ENCODE measurements at places on chromosomes 1 and 21.

- DNase-seq: no peak
Observed at GRCh38 chr1:216207154-216207553, 216.1 kb downstream of the USH2A start.

- DNase-seq: no peak
Observed at GRCh38 chr1:102002057-102002456, 5.3 kb upstream of the OLFM3 start.

- peak; percentile 11 for DNase-seq
Observed at GRCh38 chr21:23401278-23401677, 2206.0 kb downstream of the MRPL39 start.

GRCh38 chr1:248905662-248906008 lies 400 bp upstream of the PGBD2 start:
- DNase-seq: no peak

DNA sequence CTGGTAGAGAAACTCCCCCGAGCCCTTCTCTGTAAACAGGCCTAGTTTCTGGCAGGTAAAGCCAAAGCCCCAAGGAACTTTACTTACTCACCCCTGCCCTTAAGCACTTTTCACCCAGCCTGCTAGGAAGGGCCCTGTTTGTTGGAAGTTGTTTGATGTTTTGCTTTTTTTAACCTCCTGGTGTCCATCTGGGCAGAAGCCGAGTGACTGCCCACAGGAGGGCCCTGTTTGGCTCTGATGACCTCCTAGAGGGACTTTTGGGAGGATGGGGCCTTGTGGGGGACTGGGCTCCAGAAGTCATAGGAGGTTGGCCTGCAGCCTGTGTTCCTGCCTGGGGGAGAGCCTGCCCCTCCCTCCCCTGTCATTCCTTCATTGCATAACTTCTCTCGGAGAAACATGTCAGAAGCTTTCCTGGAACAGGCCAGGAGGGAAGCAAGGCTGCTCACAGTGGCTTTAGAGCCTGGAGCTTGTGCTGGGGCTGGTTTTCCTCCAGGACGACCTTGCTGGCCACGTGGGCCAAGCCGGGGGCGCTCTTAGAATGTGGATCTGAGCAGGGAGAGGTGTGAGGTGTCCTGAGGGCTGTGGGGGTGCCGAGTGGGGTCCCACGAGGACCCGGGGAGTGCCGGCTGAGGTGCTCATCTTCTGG lies 33.9 kb downstream of the COQ8A start:
- no peak for DNase-seq

DNA sequence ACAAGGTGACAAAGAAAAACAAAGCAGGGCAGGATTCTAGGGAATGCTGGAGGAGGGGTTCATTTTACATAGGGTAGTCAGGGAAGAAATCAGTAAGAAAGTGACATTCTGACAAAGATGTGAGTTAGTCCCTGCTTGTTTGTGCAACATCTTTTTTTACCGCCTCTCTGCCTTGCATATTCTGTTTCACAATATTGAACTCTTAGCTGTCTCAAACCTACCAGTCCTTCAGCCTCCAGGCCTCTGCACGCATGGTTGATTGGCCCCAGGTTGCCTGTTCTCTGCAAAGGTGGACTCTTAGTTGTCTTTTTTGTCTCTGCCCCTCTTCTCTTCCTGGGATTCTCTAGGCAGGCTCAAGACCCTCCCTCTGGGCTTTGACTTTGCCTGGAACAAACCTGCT lies 152.2 kb upstream of the RUNX1 start:
- DNase-seq: no peak

DNA sequence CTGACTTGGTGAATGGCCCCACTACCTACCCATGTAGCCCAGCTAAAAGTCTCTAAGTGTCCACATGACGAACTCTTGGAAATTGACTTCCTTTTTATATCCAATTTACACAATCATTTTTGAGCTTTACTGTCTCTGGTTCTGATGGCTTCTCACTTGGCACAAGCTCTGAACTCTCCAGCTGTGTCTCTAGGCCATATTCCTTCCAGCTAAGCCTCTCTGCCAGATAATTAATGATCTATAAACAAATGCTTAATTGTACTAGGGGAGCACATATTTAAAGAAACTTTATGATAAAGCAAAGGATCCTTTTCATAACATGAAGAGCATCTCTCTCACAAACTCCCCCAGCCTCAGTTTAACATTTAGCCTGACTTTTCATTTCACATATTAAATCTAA lies 16.3 kb upstream of the BEND5 start:
- DNase-seq: no peak

DNA sequence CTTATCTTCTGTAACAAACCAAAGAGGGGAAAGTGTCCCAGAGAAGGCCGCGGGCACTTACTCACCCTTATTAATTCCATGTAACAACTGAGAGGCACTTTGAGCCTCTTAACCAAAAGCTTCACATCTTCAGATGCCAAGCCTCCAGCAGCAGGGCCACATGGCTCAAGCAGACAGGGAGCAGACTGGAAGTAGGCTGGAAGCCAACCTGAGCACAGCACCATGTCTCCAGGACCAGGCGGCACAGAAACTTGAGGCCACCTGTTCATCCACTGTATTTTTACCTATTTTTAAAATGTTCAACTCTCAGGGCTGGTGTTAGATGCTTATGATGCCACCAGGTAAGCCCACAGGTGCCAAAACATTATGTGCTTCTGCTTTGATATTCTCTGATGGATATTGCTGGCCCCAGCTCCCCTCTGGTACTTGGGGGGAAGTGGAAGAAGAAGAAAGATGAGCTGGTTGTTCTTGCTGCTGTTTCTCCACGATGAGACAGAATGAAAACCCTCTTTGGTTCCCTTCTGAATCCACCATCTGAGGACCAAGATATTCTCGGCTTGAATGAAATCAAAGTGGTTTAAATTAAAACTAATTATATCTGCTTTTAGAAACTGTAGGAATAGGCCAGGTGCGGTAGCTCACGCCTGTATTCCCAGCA lies 30.6 kb upstream of the SDE2 start:
- DNase-seq: no peak

DNA sequence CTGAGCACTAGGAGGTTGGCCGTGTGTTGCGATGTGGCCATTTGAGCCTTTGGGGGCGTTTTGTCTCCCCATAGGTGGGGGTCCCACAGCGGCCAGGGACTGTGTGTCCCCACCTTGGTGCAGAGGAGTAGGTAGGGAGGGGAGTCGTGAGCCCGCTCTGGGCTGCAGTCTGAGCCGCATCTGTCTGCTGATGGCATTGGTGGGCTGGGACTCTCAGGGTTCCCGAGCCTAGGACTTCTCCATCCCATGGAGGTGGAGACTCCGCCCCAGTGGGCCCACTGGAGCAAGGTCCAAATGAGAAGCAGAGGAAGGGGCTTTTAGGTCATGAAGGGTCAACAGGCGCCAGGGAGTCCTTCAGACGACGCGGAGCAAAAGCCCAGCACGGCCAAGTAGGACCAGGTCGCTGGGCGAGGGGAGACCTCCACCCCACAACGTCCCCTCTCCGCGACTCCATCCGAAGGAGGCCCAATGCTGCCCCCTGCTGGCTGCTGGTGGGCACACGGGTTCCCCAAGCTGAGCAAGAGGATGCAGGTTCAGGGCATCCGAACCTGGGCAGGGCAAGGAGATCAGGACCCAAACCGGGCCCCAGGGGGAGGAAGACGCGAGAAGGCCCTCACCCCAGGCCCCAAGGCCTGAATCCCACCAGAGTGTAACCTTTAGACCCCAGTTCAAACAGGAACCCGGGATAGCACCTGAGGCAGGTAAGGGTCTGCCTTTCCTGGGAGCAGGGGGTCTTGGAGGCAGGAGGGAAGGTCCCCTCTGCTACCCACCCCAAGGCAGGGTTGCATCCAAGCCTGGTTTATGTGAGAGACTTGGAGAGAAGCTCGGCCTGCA lies 14.9 kb downstream of the TTC34 start:
- DNase-seq: peak; percentile 44

GRCh38 chr1:230167419-230167852 lies 100.4 kb downstream of the GALNT2 start:
- peak; percentile 85 for DNase-seq

DNA sequence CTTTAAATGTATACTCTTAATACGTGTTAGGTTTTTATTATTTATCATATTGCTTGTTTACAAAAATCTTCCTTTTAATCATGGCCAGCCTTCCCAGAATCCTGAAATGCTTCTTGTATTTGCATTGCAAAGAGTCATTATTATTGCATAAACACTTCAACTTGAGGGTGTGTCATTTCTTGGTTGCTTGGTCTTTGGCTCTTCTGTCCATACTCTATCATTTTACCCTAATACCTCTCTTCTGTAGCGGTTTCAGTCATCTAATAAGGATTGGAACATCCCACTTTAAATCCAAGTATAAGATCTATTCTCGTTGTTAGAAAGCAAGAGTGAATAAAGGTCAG lies 200.6 kb upstream of the CACYBP start:
- DNase-seq: no peak

DNA sequence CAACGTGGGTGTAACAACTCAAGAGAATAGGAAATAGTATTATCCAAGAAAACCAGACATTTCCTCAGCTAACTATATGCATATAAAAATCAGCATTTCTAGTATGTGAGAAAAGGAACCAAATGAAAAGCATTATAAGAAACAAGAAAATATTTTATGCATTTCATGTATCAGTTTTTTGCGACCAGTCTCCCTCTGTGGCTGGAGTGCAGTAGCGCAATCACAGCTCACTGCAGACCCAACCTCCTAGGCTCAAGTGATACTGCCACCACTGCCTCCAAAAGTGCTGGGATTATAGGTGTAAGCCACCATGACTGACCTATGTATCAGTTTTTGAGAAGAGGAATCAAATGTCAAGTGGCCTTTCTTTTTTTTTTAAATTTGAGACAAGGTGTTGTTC lies 31.0 kb downstream of the SLC16A1 start:
- no peak for DNase-seq

- no peak for DNase-seq
Observed at GRCh38 chr1:240111558-240111957, 19.9 kb downstream of the FMN2 start.

- DNase-seq: no peak
Observed at GRCh38 chr1:58180537-58180936, 366.0 kb downstream of the OMA1 start.

- DNase-seq: no peak
Observed at GRCh38 chr1:70990469-70991253, 57.0 kb downstream of the PTGER3 start.

- no peak for DNase-seq
Observed at GRCh38 chr1:12087797-12088314, 24.8 kb downstream of the TNFRSF8 start.

- no peak for DNase-seq
Observed at GRCh38 chr1:219573960-219574359, 38.9 kb downstream of the ZC3H11B start.

DNA sequence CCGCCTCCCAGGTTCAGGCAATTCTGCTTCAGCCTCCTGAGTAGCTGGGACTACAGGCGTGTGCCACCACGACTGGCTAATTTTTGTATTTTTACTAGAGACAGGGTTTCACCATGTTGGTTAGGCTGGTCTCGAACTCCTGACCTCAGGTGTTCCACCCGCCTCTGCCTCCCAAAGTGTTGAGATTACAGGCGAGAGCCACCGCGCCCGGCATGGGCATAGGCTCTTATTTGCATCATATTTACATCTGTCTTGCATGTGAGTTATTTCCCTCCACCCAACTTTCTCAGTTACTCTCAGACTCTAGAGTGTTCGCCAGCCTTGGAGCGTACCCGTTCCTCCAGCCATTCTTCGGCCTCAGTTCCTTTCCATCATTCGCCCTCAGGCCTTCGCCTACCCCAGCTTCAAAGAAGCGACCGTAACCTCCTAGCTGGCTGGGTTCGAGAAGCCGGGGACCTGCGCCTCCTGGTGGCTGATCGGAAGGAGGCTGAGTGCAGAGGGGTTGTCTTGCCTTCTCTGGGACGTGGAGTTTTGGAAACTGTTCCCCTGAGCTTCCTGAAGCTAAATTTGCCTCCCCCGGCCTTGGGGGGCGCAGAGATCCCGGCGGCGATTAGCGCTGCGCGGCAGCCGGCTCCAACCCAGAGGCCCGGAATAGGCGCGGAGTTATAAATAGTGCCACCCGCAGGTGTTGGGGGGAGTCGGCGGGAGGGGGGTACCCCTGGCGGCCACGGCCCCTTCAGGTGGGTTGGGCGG lies 3.6 kb upstream of the ZBTB7B start:
- peak; percentile 87 for DNase-seq

DNA sequence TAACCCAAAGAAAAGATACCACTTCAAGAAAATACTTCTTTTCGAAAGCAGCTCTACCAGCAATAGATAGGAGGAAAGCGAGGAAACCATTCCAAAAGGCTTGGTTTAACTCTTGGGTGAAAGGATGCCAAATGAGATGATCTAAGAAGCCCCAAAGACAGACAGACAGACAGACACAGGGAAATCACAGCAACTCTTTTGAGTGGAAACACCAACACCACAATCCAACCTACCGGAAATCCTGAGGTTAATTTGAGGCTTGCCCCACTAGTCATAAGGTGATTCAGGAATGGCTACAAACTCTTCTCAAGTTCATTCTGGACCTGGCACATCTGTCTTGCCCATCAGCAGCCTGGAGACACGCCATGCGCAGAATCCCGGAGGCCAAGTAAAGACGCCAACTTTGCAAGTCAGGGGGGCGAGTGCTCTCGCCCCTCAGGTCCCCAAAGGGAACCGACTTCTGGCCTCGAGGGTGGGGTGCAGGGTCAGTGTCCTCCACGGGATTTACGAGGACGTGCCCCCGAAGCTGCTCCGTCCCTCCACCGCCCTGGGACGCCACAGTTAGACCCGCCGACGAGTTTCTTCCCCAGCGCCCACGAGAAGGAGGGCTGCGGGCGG lies 778 bp downstream of the EVI5 start:
- peak; percentile 19 for DNase-seq
